ENCODE measurements at places on chromosomes 4 and X.

- no peak for DNase-seq
Measured at GRCh38 chr4:26952891-26953290, 92.2 kb downstream of the STIM2 start.

GRCh38 chrX:15483891-15484290 is 9.2 kb downstream of the PIR start:
- no peak for DNase-seq

GRCh38 chrX:17882680-17883079 is 21.6 kb upstream of the RAI2 start:
- no peak for DNase-seq

DNA sequence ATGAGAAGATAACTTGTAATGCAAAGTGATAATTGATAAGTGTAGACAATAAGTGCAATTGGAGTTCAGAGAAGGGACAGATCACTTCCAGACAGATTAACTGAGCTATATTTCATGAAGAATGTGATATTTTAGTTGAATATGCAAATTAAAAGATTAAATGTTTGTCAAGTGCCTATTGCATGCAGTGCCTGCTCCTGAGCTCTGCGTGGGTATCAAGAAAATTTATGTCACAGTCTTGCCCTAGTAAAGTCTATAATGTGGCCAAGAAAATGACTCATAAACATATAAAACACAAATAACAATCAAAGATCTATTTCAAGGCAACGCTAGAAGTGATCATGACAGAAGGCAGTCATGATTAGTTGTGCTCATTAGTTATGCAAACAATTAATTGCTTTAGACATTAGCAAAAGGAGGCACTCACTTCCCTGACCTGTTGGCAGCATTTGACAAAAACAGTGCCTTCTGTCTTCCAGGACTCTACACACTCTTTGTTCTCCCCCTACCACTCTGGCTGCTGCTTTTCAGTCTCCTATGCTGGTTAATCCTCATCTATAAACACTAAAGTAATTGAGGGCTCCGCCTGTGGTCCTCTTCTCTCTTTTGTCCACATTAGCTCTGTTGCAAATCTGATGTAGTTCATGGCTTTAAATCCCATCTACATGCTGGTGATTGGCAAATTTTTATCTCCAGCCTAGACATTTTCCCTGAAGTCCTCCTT is 47.7 kb downstream of the ARHGEF38 start:
- DNase-seq: no peak

DNA sequence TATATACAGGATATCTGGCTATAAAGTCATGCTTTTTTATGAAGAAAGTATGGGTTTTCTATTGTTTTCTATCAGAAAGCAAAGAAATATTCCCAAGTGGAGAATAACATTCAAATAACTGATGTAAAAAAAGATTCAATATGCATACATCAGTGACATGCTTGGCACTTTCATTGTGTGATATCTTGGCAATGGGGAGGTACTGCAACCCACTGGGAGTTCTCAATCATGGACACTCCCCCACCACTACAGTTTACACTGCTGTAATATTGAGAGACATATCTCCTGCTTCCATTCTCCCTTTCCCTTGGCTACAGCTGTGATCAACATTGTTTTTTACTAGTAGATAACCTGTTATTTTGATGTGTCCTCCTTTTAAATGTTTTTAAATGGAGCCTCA is 257.8 kb downstream of the CAMK2D start:
- no peak for DNase-seq

DNA sequence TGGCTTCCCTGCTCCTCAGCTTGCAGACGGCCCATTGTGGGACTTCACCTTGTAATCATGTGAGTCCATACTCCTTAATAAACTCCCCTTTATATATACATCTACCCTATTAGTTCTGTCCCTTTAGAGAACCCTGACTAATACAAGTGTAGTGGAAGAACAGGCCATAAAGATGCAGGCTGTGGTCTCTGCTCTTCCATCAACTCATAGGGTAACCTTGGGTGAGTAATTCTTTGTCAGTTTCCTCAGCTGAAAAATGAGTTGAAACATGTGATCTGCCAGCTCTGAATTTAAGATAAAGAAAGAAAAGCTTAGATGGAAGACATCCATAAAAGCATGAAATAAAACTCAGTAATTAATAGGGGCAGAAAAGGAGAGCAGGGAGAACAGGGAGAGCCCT is 103.6 kb downstream of the ENOX2 start:
- DNase-seq: no peak
